Activated CD4-positive, CD25-positive, alpha-beta regulatory T cell treated with anti-CD3 and anti-CD28 coated beads, Interleukin-2, amount 50 U/mL, for 24 hours (primary cell): ENCODE measurements at places on chromosomes 6 and 20.

DNA sequence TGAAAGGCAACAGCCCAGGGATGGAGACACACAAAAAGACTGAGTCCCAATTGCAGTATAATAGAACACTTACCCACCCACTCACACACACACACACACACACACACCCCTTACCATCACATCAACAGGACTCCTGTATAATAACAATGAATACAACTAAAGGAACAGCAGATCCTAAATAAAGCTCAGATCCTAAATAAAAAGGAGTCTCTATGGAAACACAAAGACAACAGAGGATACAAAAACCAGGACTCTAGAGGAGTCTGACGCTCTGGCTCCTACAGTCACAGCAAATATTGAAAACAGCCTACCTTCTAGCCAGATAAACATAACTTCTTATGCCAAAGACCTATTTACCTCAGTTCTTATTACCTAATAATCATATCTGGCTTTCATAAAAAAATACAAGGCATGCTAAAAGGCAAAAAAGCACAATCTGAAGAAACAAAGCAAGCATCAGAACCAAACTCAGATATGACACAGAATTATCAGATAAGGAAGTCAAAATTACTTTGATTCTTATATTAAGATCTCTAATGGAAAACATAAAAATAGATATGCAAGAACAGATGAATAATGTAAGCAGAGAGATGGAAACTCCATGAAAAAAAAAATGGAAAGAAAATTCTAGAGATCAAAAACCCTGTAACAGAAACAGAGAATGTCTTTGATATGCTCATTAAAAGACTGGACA, 134.9 kb downstream of the MMUT start:
- no peak for ATAC-seq

GRCh38 chr6:97669191-97670031, 386.4 kb upstream of the MMS22L start:
- ATAC-seq: peak; percentile 75

- peak; percentile 26 for ATAC-seq
Observed at GRCh38 chr20:45290677-45291355, 15.8 kb upstream of the RBPJL start.

DNA sequence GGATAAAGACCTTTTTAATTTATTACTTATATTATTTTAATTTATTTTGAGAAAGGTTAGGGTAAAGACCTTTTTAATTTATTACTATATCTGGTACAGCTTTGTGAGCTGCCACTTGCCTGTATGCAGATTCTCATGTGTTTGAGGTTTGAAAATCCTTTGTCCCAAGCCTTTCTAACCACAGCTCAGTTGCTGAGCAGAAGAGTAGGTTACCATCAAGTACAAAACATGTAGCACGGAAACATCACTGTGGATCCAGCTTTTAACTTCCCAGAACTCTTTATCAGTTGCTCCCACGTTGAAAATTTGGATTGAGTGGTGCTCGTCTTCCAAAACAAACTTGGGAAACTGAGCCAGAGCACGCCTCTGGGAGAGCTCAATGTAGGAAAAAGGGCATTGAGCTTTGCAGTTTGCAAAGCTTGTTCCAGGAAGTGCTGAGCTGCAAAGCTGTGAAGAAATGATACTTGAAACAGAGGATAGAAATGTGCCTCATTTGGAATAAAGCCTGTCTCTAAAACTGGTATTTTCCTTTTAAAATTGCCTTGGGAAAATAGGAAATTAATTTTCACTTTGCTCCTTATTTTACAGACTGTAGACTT, 89.0 kb downstream of the RREB1 start:
- no peak for ATAC-seq

DNA sequence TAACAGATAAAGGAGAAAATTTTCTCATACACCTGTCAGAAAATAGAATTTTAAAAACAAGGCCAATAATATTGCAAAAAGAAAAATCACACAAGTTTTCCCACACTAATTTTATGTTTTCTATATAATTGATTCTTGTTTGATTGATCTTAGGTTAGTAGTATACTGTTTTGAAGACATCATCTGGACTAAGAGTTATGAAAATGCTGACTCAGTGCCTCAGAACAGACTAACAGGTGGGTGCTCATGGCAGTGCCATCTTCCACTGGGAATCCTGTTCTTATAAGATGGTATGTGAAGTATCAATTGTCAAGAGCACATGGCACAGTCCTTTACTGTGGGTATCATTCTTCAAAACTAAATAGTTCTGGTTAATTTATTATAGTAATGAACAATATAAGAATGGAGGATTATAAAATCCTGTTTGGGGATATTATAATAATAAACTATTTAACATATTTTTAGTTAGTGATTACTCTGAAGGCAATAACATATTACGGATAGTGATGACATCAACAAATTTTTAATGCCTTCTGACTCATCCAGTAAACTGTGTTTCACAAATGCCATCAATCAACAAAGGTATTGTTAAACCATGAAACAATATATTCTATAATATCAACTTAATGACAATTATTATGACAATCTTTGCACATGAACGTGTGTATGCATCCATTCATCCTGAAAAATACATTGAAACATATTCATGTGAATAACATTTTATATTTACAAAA, 384.6 kb upstream of the KHDRBS2 start:
- ATAC-seq: no peak

DNA sequence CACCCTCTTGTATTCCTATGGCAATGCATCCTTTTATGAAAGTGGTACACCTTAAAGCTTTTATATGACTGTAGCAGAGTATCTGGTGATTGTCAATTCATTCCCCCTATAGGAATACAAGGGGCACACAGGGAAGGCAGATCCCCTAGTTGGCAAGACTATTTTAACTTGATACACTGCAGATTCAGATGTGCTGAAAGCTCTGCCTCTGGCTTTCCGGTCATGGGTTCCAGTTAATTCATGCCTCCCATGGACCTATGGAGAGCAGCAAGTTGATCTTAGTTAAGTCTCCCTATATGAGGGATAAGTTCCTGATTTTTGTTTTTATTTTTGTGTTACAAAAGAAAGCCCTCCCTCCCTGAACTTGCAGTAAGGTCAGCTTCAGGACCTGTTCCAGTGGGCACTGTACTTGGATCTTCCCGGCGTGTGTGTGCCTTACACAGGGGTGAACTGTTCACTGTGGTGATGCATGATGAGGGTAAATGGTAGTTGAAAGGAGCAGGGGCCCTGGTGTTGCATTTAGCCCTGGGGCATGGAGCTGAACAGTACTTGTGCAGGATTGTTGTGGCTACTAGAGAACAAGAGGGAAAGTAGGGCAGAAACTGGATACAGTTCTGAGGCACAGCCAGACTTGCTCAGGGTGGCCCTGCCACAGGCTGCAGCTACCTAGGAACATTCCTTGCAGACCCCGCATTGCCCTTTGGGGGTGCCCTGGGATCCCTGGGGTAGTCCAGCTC, 292.1 kb downstream of the ESR1 start:
- ATAC-seq: no peak

DNA sequence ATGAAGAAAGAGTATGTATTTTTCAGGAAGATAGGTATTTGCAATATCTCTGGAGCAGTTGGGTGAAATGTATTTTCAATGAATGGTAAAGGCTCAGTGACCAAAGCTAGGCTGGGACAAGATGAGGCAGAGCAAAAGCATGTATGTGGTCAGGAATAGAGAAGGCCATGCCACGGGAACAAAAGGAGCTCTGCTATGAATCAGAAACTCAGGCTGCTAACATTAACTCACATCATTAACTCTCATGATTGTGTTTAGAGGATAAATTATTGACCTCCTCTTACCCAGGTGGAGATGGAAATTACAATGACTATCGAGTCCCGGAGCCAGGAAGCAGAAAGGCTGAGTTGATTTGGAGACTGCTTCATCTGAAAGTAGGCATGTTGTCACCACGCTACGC, 220.2 kb downstream of the FUT9 start:
- ATAC-seq: no peak

- ATAC-seq: no peak
Observed at GRCh38 chr20:58605292-58606065, 45.6 kb upstream of the STX16 start.

DNA sequence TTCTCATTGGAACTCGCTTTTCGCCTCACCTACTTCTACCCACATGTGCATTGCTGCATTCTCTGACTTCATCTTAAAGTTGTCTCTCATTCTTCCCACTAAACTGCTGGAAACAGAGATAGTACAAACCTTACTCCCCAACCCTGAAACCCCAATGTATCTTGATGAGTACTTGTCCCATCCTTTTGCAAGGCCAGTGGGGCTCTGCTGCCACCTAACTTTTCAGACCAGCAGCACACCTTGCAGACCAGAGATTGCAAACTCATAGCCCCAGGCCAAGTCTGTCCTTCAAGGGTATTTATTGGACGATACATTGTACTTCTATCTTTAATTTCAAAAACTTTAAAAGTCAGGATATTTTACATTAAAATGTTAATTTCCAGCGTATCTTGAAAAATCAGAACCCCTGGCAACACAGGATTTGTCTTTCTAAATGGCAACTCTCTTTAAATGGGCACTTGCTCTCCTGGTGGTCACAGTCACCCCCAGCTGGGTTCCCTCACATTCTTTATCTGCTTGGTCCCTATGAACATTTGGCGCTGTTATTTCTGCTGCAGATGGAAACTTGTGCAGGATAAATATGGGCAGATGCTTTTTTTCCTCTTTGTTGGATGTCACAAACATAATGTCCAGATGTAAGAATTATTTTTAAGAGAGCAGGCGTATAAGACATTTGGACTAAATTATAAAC, 83.9 kb downstream of the SOD2 start:
- ATAC-seq: no peak

GRCh38 chr6:87723170-87724078, 21.4 kb upstream of the AKIRIN2 start:
- no peak for ATAC-seq

DNA sequence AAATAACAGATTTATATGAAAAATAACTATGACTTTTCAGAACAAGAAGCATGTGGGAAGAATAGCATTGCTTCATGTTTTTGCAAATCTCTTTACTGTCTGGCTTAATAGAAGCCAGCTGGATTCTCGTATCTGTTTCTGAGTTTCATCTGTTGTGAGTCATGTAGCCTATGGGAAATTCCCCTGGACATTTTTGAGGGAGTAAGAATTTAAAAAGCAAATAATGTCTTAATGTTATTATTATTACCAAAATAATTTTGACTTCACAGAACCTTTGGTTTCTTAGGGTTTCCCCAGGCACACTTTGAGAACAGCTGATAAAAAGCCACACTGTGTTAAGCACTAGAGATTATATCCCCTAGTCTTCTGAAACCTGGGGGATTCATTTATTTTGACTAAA, 75.8 kb downstream of the SYCP2L start:
- no peak for ATAC-seq

GRCh38 chr6:165804331-165805066, 141.5 kb upstream of the PDE10A start:
- ATAC-seq: no peak

DNA sequence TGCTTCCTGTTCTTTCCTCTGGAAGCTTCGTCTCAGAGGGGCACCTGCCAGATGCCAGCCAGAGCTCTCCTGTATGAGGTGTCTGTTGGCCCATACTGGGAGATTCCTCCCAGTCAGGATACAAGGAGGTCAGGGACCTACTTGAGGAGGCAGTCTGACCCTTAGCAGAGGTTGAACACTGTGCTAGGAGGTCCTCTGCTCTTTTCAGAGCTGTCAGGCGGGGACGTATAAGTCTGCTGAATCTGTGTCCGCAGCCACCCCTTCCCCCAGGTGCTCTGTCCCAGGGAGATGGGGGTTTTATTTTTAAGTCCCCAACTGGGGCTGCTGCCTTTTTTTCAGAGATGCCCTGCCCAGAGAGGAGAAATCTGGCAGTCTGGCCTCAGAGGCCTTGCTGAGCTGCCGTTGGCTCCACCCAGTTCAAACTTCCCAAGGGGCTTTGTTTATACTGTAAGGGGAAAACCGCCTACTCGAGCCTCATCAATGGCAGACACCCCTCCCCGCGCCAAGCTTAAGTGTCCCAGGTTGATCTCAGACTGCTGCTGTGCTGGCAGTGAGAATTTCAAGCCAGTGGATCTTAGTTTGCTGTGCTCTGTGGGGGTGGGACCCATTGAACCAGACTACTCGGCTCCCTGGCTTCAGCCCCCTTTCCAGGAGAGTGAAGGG, 326.7 kb downstream of the BCKDHB start:
- no peak for ATAC-seq

GRCh38 chr20:51022803-51023616, at the start of gene KCNG1:
Gene KCNG1, minus strand, starts transcription at chr20:51023107. Its CDS starts 12,769 bp downstream, at chr20:51010338.
- ATAC-seq: peak; percentile 67

DNA sequence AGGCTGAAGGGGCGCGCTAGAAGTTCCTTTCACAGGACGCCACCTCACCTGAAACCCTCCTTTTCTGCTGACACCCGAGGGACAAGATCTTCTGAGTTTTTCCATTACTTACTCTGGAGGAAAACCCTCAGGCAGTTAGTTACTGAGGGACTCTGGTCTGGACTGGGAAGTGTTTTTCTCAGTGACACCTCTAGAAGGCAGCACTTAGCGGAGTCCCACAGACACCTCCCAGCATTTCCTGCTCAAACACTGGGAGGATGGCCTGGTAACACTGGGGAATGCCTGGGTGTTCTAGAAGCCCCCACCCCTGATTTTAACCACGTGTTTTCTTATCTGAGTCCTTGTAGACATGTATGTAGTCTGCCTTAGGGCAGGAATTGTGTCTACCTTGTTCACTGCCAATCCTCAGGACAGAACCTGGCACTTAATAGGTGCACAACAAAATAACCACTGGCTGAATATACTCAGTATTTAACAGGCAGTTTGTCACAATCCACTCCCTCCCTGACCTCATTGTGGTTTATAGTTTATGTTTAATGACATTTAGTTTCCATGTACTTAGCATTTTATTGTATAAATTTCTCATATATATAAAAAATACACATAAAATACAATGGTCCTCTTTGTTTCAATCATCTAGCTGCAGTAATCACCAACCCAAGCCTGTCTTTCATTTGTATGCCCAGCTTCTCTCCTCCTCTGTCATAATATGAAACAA, 4.8 kb downstream of the GSTA3 start:
- ATAC-seq: no peak

DNA sequence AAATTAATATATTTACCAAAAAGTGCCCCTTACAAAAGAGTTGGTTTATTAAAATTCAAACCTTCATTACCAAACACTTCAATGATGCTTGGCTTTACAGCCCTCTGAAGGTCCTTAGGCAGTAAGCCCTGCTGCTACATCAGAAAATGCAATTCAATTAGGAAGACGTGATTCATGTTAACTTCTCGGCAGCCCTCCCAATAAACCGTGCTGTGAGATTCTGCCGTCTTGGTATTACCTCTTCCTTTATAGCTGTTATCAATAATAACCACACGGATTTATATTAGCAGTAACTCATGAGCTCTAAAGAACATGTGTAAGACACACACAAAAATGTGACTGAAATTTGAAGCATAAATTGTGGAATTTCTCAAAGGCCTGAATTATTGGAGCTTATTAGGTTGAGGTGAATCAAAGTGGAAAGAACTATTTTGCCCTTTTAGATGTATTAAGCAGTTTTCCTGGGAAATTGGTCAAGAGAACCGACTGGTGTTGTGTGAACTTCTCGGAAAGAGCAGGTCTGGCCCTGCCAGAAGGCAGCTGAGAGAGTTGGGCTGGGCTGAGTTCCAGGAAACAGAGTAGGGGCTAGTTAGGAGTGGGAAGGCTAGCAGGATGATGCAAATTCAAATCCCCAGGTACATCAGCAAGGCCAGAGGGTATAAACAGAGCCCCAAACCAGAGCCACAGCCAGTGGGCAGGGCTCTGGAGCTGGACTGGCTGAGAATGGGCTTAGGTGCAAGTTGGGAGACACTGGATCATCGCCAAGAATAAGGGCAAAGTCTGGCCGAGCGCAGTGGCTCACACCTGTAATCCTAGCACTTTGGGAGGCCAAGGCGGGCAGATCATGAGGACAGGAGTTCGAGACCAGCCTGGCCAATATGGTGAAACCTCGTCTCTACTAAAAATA, 33.1 kb downstream of the FGD2 start:
- ATAC-seq: no peak
